ENCODE measurements at places on chromosomes 2 and 18. TPM values are rescaled to one million over a fixed set of nuclear protein-coding genes. Genes with fewer than 3 reads are reported as not detected.
A peak's percentile ranks its signal among the peaks of the same experiment; 100 is the strongest.

GRCh38 chr2:201470821-201471731, 19.5 kb downstream of the STRADB start:
- no peaks in the 10 kb centered on the region for H3K27me3 ChIP-seq
- H3K27ac ChIP-seq = no peak overlapping the region
- peaks cover 6% of the 10 kb centered on the region for H3K4me1 ChIP-seq
- peaks cover 28% of the 10 kb centered on the region for H3K36me3 ChIP-seq

GRCh38 chr18:8615397-8616027, 6.3 kb downstream of the RAB12 start:
- no peaks in the 10 kb centered on the region for H3K27me3 ChIP-seq
- H3K36me3 ChIP-seq = peaks cover 53% of the 10 kb centered on the region
- H3K4me1 ChIP-seq = peaks cover 76% of the 10 kb centered on the region
- no peak overlapping the region for H3K4me3 ChIP-seq

DNA sequence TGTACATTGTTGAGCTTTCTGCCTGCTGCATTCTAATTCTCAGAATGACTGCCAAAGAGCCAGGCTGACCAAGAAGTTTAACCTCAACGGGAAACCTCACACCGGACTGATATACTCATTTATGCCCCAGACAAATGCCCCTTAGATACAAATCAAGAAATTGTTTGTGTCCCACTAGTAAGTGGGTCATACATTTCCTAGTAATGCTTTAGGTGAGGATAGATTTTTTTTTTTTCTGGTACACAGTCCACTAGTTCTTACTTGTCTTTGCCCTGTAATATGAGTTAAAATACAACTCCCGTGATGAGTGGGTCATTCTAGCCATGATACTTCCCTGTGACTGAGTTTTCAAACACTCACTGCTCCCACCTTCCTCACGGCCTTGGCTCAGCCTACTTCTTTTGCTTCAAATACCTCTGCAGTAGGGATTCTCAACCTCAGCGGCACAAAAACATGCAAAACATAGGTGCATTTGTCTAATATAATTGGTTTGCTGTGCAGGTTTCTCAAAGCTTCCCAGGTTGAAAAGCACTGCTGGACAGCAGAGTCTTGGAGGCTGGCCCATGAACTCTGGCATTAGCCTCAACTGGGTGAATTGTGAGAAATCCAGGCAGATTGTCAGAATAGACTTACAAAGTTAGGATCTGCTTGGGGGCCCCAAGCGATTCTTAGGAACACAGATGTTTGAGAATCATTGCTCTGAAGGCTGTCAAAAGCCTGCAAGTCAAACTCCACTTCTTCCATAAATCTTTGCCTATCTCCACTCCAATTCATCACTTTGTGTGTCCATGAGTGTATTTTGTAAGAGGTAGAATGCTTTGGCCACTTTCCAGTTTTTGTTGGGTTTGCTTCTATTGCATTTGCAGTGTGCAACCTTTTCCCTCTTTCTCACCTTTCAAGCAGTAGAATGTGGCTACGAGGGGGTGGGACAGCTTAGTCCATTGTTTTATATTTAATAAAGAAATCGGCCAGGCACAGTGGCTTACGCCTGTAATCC, 35.5 kb downstream of the TGIF1 start:
- H3K36me3 ChIP-seq = no peaks in the 10 kb centered on the region
- H3K4me3 ChIP-seq = no peak overlapping the region

DNA sequence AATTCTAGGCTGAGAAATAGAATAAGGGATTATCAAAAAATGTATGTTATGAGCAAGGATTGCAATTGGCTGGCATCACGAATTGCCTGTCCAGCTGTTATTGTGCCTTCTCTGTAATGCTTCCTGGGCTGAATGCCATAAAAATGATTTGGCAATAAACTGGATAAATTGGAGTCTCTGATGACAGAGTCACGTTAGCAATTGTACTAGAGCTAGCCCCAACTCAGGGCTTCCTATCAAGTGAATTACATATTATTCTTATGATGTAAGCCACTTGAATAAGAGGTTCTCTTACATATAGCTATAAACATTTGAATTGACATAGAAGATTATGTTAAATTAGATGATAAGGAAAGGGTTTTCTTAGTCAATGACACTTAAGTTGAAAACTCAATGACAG, 607.5 kb upstream of the REG3G start:
- no peaks in the 10 kb centered on the region for H3K4me1 ChIP-seq
- no peak for DNase-seq
- no peaks in the 10 kb centered on the region for H3K27me3 ChIP-seq
- H3K4me3 ChIP-seq = no peak overlapping the region
- H3K27ac ChIP-seq = no peak overlapping the region

GRCh38 chr2:225842939-225843338, 443.4 kb downstream of the NYAP2 start:
- no peak for DNase-seq
- H3K27me3 ChIP-seq = no peaks in the 10 kb centered on the region
- H3K4me3 ChIP-seq = no peak overlapping the region
- H3K27ac ChIP-seq = no peak overlapping the region
- H3K4me1 ChIP-seq = no peaks in the 10 kb centered on the region

- no peak for DNase-seq
- peaks cover 51% of the 10 kb centered on the region for H3K4me1 ChIP-seq
- peak overlapping the region; percentile 66 for H3K27ac ChIP-seq
- H3K4me3 ChIP-seq = no peak overlapping the region
Observed at GRCh38 chr2:28419443-28420270, 27.0 kb downstream of the FOSL2 start.

DNA sequence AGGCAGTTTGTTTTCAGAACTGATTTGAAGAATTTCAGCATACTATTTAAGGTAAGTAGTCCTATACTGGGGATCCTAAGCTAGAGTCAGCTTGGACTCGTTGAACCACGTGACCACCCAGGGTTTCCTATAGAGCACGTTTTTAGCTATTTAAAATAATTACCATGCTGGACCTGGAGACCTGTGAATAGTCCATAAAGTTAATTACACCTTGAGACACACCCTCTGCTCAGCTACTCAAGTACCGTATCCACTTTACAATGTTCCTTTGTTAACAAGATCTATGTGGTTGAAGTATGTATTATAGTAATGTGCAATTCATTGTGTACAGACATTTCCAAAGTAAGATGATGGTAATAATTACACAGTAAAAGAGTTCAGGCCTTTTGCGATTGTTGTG, 67.6 kb downstream of the CRIM1 start:
- no peaks in the 10 kb centered on the region for H3K4me1 ChIP-seq
- DNase-seq = no peak
- no peak overlapping the region for H3K4me3 ChIP-seq
- H3K36me3 ChIP-seq = no peaks in the 10 kb centered on the region

DNA sequence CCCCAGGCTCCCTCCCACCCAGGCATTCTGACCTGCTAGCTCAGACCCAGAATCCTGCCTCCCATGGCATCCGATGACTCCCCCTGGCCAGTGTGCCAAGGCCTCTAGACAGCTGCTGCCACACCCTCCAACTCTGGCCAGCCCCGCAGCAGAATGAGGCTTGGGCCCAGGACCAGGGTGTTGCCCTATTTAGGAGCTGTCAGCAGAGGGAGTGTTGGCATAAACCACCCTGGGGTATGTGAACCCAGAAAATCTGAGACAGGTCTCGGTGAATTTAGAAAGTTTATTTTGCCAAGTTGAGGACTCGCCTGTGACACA, 134.3 kb downstream of the KLHL29 start:
- H3K27ac ChIP-seq = no peak overlapping the region
- no peak for DNase-seq
- no peaks in the 10 kb centered on the region for H3K4me1 ChIP-seq
- peaks cover 9% of the 10 kb centered on the region for H3K27me3 ChIP-seq

- H3K4me1 ChIP-seq = peaks cover 51% of the 10 kb centered on the region
- DNase-seq = no peak
- no peak overlapping the region for H3K27ac ChIP-seq
- H3K4me3 ChIP-seq = no peak overlapping the region
- no peaks in the 10 kb centered on the region for H3K27me3 ChIP-seq
- peaks cover 5% of the 10 kb centered on the region for H3K36me3 ChIP-seq
Observed at GRCh38 chr2:232234922-232235615, 143.5 kb upstream of the ALPP start.

GRCh38 chr2:98895901-98896300, 40.1 kb downstream of the CRACDL start:
- no peaks in the 10 kb centered on the region for H3K4me1 ChIP-seq
- H3K27ac ChIP-seq = no peak overlapping the region
- no peaks in the 10 kb centered on the region for H3K27me3 ChIP-seq
- H3K36me3 ChIP-seq = no peaks in the 10 kb centered on the region

DNA sequence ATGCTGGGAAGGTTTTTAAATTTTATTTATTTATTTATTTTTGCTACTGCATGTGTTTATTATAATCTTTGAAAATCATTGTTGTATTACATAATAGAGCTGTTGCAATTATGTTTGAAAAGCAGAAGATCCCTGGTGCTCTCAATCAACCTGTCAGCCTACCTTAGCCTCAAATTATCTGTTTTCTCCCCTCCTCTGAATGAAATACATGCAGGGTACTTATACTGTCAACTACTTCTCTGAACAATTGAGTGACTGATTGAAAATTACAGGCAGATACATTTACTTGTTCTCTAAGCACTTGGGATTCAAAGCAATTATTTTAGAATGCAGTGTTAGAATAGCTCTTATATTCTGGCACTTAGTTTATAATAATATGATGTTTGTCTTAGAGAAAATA, 8.1 kb downstream of the KYNU start:
- no peaks in the 10 kb centered on the region for H3K4me1 ChIP-seq
- no peaks in the 10 kb centered on the region for H3K27me3 ChIP-seq
- H3K4me3 ChIP-seq = no peak overlapping the region

DNA sequence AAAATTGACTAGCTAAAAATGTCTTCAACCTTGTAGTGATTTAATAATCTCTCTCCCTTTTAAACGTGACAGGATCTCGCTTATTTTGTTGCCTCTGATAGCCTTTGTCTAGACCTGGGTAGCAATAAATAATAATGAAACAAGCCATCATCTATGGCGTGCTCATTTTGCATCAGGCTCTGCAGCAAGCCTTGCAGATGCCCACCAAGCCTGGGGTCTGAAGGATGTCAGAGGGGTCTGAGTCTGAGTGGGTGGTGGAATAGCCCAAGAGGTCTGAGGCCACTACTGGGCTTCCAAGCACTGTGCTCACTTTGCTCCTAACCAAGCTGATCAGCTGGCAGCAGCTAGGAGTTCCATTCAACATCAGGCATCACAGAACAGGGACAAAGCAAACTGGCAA, 109.4 kb downstream of the GYPC start:
- peaks cover 56% of the 10 kb centered on the region for H3K4me1 ChIP-seq
- no peaks in the 10 kb centered on the region for H3K27me3 ChIP-seq
- H3K36me3 ChIP-seq = no peaks in the 10 kb centered on the region
- H3K4me3 ChIP-seq = no peak overlapping the region
- no peak for DNase-seq
- no peak overlapping the region for H3K27ac ChIP-seq

GRCh38 chr2:235954888-235955480, 213.2 kb downstream of the GBX2 start:
- DNase-seq = no peak
- peaks cover 24% of the 10 kb centered on the region for H3K27me3 ChIP-seq
- no peaks in the 10 kb centered on the region for H3K36me3 ChIP-seq
- peaks cover 15% of the 10 kb centered on the region for H3K4me1 ChIP-seq
- no peak overlapping the region for H3K27ac ChIP-seq

DNA sequence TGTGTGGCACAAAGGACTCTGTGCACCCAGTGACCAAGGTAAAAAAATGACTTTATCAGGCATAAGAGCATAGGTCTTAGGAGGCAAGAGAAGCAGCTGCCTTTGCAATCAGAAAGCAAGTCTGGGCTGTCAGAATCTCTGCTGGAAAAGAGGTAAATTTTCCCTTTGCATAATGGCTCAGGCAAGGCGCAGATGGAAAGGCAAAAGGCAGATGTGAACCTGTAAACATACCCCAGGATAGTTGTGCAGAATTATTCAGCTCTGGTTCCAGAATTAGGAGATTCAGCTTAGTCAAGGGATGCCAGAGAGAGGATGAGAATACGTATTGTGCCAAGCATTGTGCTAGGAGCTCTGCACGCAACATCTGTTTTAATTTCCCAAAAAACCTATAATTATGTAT, 258.7 kb downstream of the CLIP4 start:
- no peak overlapping the region for H3K4me3 ChIP-seq
- H3K27me3 ChIP-seq = peaks cover 4% of the 10 kb centered on the region
- DNase-seq = no peak
- H3K36me3 ChIP-seq = no peaks in the 10 kb centered on the region
- no peak overlapping the region for H3K27ac ChIP-seq

- peaks cover 21% of the 10 kb centered on the region for H3K4me1 ChIP-seq
- H3K27ac ChIP-seq = no peak overlapping the region
- peaks cover 4% of the 10 kb centered on the region for H3K36me3 ChIP-seq
- peak; percentile 80 for DNase-seq
Observed at GRCh38 chr2:30165050-30165520, 18.3 kb downstream of the YPEL5 start.

- H3K4me3 ChIP-seq = no peak overlapping the region
- no peak overlapping the region for H3K27ac ChIP-seq
- H3K36me3 ChIP-seq = no peaks in the 10 kb centered on the region
- peaks cover 1% of the 10 kb centered on the region for H3K27me3 ChIP-seq
Observed at GRCh38 chr2:226660124-226660523, 139.5 kb downstream of the IRS1 start.

GRCh38 chr2:235668782-235669181, 174.9 kb downstream of the AGAP1 start:
- no peaks in the 10 kb centered on the region for H3K4me1 ChIP-seq
- no peak overlapping the region for H3K4me3 ChIP-seq
- no peak overlapping the region for H3K27ac ChIP-seq
- DNase-seq = no peak
- H3K27me3 ChIP-seq = peaks cover 46% of the 10 kb centered on the region
- H3K36me3 ChIP-seq = no peaks in the 10 kb centered on the region

- no peak for DNase-seq
- no peaks in the 10 kb centered on the region for H3K36me3 ChIP-seq
- no peaks in the 10 kb centered on the region for H3K4me1 ChIP-seq
- H3K27ac ChIP-seq = no peak overlapping the region
Observed at GRCh38 chr2:16361261-16361995, 304.2 kb downstream of the CYRIA start.

ZNF24 gene
- total RNA-seq = 42.7 TPM

REG3G gene
- total RNA-seq = not detected

ARHGEF33 gene
- not detected for total RNA-seq

TMEM163 gene
- total RNA-seq = not detected

KCNJ13 gene
- total RNA-seq = not detected

LHCGR gene
- total RNA-seq = not detected

EIF2B4 gene
- total RNA-seq = 30.4 TPM

POTEI gene
- total RNA-seq = not detected

B3GNT7 gene
- 0.29 TPM for total RNA-seq

HAUS1 gene
- 57.9 TPM for total RNA-seq

CYRIA gene
- 0.70 TPM for total RNA-seq

MC5R gene
- not detected for total RNA-seq
